Urinary bladder (tissue), 4 donors: ENCODE measurements at places on chromosomes 5 and 9. TPM values are rescaled to one million over a fixed set of nuclear protein-coding genes. Genes with fewer than 3 reads are reported as not detected.

GRCh38 chr5:150295172-150295634 lies 5.6 kb upstream of the CAMK2A start:
- DNase-seq: no peak

DNA sequence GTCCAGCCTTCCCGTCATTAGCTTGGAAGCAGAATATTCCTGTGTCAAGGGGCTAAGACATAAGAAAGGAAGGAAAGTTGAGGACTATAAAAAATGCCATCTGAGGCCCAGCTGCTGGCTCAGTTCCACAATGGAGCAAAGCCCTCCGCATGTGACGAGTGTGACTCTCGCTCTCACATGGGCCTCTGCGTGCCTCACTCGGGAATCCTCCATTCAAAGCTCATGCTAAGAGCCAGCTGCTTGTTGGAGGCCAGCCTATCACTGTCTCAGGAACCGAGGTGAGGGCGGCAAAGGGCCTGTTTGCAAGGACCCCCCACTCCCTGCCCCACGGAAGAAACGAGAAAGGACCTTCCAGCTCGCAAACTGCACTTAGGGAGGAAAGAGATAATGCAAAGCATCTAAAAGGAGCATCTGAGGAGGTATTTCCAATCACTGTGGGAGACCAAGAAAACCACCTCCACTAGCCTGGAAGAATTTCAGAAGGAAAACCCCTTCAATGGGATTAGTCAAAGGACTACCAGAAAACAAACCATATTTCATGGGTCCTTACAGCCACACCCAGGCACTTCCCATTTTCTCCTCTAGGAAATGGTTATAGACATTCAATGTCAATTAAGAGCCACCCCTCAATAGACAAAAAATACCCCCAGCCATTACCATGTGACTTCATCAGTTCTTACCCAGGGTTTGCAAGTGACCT lies 95.3 kb downstream of the PRRT1B start:
- no peak for DNase-seq

The CNTFR gene
- 11.5 TPM for polyA plus RNA-seq

GRCh38 chr5:121692158-121692557 lies 159.5 kb upstream of the FTMT start:
- DNase-seq: no peak

The SLC46A2 gene
- 1.4 TPM for polyA plus RNA-seq

DNA sequence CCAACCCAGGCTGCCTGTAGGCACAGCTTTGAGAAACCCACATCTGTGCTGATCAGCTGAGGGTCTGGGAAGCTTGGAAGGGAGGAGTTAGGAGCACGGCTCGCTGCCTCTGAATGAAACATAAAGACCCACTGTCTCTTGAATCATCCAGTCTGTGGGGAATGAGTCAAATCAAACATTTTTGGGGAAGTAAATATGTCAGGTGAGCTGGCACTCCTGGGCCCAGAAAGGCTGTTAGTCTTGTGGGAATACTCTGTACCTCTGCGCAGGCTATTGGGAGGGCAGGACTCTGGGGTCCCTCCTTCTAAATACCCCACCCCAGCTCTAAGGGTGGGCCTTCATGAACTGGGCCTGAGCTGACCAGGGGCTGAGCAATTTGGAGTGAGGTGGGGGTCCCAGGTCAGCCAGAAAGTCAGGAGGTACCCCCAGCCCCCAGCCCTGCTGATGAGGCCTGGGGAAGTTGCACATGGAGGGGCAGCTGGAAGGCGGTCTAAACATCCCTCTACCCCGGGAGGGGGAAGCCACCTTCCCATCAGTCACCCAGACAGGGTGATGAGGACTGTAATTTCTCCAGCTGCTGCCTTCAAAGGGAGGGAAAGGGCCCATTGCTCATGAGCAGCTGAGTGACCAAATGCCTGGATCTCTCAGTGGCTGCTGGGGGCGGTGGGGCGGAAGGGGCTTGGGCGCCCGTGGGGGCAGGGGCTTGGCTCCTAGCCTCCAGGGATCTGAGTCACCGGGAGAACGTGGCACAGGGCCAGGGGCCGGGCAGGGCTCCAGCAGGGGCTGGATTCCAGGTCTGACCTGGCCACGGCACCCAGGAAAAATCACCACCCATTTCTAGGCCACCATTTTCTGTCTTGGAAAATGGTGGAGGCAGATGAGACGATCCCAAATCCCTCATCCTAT lies 10.8 kb downstream of the FIBCD1 start:
- DNase-seq: no peak

The GRM6 gene
- not detected for polyA plus RNA-seq
